ENCODE measurements at places on chromosomes 4 and X.

DNA sequence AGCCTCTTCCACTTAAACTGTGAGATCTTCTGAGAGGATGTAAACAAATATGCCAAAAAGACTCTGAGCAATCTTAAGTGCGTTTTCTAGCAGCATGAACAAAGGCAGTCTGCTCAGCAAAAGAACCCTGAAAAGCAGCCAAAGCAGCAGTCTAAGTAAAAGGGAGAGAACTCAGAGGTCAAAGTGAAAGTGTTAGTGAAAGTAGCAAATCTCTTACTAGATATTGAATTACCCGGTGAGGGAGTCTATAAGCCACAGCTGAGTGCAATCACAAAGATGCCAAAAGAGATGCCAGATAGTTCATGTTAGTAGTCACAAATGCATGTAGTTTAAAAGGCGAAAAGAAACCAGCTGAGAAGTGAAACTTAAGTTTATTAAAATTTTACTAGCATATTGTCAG is 7.9 kb upstream of the GNRHR start:
- no peak for DNase-seq

- no peak for DNase-seq
Measured at GRCh38 chr4:140686796-140687195, 69.4 kb downstream of the TBC1D9 start.

- DNase-seq, result no peak
Measured at GRCh38 chrX:138014577-138014976, 448.6 kb downstream of the ZIC3 start.

DNA sequence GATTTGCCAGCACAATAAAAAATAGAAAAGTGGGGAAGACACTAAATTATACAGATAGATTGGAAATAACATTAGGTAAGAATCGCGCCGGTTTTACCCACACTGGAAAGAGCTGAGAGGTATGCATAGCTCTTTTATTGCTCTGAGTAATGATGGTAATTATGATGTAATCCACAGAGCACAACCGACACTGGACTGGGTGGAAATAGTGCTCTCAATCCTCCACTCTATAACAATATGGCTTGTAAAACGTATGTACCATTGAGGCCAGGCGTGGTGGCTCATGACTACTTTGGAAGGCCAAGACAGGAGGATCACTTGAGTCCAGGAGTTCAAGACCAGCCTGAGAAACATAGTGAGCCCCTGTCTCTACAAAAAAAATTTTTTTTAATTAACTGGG is 104.3 kb upstream of the RAPGEF2 start:
- DNase-seq, result no peak

DNA sequence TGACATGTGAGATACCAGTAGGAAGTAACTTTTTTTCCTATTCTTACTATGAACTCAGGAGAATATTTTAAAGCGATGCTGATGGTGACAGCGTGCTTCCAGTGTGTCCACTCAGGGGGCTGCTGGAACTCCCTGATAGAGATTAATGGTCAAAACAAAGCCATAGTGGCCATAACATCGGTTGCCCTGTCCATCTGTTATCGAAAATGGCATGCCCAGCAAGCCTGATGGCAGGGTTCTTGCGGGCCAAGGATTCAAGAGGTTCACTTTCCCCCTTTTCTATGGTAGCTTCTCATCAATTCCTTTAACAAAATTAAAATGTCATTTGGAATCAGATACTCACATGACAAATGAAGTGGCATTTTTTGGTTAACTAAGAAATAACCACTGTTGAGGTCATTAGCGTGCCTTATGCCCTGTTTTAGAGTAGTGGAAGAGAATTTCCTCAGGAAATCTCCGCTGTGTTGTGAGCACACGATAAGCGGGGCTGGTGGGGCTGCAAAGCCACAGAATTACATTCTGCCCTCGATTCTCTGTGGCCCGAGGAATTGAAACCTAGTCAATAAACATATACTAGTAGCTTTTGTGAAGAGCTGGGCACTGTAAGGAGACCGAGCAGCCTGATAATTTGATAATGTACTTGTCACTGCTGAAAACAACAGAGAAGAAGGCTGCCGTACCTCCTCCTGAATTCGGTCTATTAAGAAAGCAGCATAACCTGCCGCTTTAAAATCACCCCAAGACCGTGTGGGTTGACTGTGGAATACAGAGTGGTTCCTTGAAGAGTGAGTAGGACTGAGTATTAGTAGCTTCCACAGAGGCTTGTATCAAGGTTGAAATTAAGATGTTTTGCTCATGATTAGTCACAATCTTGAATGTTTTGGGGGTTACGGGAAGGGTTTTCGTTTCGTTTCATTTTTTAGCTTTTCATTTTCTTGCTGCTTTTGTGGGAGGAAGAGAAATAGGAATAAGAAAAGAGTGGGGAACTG is 46.7 kb downstream of the PTCHD1 start:
- DNase-seq, result no peak

GRCh38 chr4:47535567-47536147 is 50.6 kb downstream of the ATP10D start:
- no peak for DNase-seq

DNA sequence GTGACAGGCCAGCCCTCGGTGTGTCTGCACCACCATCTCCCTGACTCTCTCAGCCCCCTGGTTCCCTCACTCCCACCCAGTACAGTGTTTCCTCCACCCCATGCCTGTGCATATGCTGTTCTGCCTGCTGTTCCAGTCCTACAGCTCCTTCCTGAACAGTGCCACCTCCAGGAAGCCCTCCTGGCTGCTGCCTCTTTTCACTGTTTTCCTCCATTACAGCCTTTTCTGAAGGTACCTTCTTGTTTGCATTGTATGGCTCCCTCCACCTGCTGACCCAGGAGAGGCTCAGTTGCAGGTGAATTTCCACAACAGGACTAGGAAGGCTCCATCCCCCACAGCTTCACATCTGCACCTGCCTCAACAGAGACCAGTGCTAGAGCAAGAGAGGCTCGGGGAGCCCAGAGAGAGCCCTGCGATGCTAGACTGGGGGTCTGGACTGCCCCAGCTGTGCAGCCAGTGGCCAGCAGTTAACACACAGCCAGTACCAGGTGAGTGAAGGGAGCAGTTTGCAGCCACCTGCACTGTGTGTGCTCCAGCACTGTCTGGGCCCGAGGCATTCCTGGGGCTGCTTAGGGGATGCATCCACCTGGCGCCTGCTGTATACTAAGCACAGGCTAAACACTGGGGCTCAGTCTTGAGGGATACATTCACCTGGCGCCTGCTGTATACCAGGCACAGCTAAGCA is 92.0 kb downstream of the ADRA2C start:
- no peak for DNase-seq

GRCh38 chrX:112851806-112852205 is 11.2 kb upstream of the AMOT start:
- DNase-seq, result no peak

- DNase-seq, result no peak
Measured at GRCh38 chr4:22911285-22911684, 218.5 kb downstream of the GBA3 start.

DNA sequence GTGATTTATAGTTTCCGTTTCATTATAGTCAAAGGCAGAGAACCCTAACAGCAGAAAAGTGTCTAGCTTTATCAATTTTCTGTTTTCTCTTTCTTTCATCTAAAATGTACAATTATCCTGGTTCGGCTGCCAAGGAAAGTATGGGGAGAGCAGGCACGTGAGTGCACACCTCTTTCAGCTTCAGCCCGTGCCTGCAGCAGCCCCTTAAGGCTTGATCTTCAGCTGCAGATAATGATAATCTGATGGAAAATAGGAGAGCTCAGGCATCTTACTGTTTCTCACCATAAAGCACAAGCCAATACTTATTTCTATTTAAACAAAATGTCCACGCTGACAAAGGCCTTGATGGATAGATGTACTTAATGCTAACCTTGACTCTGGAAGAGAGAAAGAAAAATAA is 334.4 kb downstream of the UNC5C start:
- DNase-seq, result no peak

DNA sequence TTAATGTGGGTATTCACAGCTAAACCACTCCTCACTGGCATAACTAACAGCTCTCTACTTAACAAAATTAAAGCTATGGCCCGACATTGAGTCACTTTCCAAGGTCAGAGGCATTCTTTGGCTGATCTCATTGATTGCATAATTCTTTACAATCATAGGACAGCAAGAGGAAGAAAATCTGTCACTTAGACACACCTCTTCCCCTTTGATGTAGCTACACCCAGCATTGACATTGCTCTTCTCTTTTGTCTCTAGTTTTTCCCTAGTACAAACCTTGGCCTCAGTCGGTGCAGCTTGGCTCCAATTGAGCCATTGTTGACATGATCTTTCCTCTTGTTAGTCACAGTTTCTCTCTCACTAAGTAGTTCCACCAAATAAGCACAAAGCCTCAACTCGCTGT is 313.3 kb upstream of the ACTRT1 start:
- no peak for DNase-seq

DNA sequence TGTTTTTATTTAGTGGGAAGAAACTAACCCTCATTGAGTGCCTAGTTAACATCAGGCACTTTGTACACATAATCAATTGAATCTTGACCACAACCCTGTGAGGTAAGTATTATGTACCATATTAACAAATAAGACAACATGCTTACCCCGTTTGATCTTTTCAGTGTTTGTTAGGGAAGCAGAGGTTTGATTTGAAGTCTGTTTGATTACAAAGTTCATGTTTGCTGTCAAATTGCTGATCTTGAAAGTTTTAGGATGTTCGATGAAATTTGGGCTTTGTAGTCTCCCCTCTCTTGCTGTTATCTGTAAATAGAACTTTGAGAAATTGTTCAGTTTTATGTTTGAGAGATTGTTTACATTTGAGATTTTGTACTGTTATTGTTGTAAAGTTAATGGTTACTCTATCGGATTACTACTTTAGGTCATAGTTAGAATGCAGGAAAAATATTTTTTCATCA is 13.4 kb upstream of the ADH4 start:
- no peak for DNase-seq

DNA sequence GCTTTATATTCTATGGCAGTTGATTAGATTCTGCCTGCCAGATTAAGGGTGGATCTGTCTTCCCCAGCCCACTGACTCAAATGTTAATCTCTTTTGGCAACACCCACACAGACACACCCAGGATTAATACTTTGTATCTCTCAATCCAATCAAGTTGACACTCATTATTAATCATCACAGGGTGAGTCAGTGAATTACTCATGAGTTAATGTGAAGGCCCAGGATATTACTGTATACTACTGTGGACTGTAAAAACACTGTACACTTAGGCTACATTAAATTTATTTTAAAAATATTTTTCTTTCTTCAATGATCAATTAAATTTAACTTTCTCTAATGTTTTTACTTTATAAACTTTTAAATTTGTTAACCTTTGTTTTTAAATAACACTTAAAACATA is 87.7 kb downstream of the NAP1L3 start:
- DNase-seq, result no peak

GRCh38 chr4:138233313-138234034 is 8.7 kb downstream of the SLC7A11 start:
- no peak for DNase-seq

DNA sequence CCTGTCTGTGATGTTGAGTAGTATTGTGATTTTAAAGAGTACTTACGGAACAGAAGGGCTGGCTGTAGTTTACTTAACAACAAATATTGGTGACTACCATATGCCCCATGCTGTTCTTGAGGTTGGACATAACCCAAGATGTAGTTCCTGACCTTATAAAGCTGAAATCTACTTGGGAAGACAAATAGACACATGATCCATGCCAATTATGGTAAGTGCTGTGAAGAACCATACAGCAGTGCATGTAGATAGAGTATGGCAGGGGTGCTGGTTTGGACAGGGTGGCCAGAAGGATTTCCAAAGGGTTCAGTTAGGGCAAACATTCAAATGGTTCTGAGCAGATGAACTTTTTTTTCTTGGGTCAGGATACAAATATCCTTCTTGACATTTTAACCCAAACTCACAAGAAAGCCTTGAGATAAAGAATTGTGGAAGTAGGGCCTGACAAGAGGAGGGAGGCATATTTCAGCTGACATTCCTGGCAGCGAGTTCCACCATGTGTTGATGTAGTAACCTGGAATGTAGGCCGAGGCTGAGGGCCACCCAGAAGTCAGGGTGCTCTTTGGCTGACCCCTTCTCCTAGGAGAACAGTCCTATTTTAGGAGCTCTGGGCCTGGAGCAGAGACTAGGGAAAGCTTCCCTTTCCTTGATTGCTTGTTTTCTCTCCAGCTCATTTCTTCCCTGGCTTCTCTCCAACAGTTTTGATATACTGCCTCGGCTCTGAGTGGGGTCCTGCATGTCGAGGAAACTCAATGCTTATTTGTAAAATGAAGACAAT is 74.2 kb downstream of the FREM3 start:
- no peak for DNase-seq

- no peak for DNase-seq
Measured at GRCh38 chr4:77715414-77716290, 103.5 kb downstream of the CNOT6L start.

GRCh38 chr4:40890199-40890598 is 140.4 kb downstream of the NSUN7 start:
- no peak for DNase-seq
